Right ventricle myocardium inferior (tissue), 1 donor: ENCODE measurements at places on chromosomes 2 and 18. TPM values are rescaled to one million over a fixed set of nuclear protein-coding genes. Genes with fewer than 3 reads are reported as not detected.

GRCh38 chr2:127423478-127423843 lies 5.2 kb downstream of the PROC start:
- DNase-seq, result no peak

DNA sequence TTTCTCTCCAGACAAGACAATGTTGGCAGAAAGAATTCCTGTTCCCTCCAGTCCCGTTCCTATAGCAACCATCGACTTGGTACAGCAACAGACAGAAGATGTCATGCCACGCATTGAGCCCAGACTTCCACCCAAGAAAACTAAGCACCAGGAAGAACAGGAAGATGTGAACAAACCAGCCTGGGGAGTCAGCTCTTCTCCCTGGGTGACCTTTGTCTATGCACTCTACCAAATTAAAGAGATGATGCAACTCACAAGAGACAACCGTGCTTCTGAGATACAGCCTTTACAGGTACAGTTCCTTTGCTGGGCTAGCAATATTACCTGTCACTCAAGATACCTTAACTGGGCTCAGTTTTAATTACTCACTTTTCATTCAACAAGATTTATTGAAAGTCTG lies 37.1 kb downstream of the NEMP2 start:
- no peak for DNase-seq

GRCh38 chr2:233081731-233082221 lies 21.6 kb downstream of the INPP5D start:
- DNase-seq, result no peak

- DNase-seq, result peak; percentile 70
These were observed 11.4 kb downstream of the SNED1 start for GRCh38 chr2:241009601-241010530.

DNA sequence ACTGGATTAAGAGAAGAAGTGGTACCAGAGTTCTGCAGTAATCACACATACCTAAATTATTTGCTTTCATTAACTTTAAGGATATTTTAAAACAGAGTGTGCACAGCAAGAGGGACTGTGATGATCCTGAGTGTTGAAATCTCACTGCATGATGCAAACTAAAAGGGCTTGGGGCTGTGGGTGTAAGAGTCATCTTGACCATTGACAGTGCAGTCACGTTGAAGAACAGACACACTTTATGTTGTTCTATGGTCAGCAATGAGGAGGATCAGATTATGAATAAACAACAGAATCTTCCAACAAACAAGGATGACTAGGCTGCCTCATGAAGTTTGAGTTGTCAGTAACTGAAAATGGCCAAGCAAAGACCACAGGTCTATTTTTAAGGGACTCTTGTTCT lies 87.2 kb upstream of the GALNT5 start:
- no peak for DNase-seq

DNA sequence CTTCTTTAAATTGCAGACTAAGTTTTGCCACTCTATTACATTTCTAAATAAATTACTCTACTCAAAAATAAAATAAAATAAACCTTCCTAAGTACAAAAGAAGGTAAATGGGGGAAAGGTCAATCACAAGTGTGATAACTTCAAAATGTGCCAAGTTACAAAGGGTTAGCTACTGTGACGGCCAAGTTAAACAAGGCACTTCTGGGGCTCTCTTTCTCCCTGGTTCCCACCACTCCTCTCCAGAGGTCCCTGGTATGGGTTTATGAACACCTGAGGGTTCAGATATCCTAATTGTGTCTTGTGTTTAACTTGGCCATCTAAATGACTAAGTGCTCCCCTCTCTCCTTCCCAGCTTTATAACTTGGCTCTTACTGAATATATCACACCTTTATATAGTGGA lies 5.4 kb downstream of the ZNF521 start:
- no peak for DNase-seq

DNA sequence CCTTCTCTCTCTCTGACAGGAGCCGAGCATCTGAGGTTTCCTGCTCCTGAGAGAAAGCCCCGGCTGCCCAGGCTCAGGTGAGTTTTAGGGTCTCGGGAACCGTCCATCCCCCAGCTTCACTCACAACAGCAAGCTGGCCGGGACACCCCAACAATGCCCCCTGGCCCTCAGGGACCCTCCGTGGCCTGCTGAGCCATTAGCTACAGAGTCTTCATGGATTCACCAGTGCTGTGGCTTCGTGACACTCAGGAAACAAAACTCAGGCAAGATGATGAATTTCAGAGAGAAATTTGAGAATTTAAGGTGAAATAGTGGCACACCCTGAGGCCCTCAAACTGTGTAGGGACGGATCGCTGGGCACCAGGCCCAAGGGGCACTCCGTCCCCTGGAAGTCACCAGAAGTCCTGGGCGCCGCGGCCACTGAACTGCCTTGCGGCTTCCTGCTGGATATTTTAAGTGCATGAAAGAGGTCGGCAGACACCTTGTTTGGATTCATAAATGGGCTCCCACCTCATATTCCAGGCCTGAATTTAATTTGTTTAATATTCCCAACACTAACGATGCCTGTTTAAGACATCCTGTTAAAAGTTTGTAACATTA lies 368.3 kb upstream of the SALL3 start:
- DNase-seq, result no peak

DNA sequence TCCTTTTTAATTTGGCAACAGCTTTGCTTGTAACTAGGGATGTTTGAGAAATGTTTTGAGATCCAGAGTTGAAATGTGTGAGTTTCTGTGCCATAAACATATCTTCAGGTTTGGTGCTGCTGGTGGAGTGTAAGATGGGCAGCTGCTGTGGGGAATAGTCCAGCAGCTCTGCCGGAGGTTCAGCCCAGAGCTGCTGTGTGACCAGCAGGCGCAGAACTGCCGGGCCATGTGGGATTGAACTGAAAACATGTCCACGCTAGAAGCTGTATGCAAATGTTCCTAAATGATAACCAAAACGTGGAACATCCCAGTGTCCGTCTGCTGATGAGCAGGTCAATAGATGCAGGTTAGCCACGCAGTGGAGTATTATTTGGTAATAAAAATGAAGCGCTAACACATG lies 99.6 kb downstream of the DGKD start:
- no peak for DNase-seq

DNA sequence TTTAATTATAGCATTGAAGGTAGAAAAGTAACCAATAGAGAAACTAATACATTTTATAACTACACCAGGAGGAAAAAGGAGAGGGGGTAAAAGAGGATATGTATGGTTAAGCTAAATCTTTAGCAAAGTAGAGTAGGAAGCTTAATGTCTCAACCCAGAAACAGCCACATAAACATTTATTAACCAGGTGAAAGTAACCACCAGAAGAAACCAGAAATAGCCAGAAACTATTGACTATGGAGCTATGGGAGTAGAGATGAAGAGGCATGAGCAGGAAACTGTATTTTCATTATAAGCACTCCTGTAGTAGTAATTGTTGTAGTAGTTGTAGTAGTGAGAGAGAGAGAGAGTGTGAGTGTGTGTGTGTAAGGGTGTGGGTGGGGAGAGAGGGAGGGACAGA lies 617.5 kb upstream of the CHAC2 start:
- no peak for DNase-seq

DNA sequence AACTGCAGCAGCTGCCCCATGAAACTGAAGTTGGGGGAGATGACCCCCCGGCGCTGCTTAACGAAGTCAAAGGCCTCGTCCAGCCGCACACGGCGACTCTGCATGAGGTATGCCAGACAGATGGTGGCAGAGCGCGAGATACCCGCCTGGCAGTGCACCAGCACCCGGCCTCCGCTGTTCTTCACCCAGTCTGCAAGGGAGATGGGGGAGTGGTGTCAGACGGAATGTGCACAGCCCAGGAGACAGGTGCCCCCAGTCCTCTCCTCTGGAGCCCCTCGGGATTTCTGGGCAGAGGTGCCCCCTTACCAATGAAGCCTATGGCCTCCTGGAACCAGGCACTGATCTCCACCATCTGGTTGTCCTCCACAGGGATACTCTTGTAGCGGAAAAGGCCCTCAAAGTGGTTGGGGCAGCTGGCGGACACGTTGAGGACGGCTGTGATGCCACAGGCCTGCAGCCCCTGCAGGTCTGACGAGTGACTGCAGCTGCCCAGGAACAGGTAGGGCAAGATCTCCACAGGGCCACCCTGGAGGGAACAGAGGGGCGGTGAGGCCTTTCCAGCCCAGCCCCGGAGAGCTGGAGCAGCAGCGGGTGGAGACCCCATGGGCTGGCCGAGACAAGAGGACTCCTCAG lies 1.3 kb downstream of the DUSP2 start:
- no peak for DNase-seq

- DNase-seq, result no peak
These were observed 43.7 kb downstream of the MYO7B start for GRCh38 chr2:127579231-127579630.

- DNase-seq, result no peak
These were observed 390.3 kb upstream of the GALNT5 start for GRCh38 chr2:156867201-156867600.

- DNase-seq, result no peak
These were observed 576.9 kb downstream of the CMPK2 start for GRCh38 chr2:6288791-6289190.

GRCh38 chr2:6919901-6920742 lies 2.9 kb downstream of the RNF144A start:
- DNase-seq, result no peak

DNA sequence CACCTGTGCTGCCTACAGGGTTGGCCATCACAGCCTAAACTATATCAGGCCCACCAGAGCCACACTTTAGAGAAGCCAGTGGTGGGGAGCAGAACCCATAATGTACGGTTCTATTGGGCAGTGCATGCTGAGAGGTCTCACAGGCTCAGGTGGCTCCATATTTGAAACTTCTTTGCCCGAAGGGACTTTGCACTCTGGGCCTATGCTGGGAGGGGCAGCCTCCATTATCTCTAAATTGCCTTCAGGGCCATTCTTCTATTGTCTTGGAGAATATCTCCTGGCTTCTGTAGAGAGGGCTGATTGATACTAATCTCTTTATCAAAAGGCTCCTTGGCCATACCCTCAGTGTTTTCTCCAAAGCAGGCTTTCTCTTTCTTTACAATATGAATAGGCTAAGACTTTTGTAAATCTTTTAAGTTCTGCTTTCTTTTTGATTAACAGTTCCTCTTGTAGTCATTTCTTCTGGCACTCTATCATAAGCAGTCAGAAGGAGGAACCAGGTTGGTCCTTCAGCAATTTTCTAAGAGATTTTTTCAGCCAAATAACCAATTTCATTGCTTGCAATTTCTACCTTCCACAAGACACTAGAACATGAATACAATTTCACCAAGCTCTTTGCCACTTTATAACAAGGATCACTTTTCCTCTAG lies 44.5 kb downstream of the RPE start:
- no peak for DNase-seq

- DNase-seq, result no peak
These were observed 369.1 kb downstream of the ZNF521 start for GRCh38 chr18:24982831-24983230.

GRCh38 chr2:133424876-133425275 lies 143.4 kb downstream of the NCKAP5 start:
- no peak for DNase-seq

- no peak for DNase-seq
These were observed 259.7 kb downstream of the LPIN1 start for GRCh38 chr2:12005886-12006681.

DNA sequence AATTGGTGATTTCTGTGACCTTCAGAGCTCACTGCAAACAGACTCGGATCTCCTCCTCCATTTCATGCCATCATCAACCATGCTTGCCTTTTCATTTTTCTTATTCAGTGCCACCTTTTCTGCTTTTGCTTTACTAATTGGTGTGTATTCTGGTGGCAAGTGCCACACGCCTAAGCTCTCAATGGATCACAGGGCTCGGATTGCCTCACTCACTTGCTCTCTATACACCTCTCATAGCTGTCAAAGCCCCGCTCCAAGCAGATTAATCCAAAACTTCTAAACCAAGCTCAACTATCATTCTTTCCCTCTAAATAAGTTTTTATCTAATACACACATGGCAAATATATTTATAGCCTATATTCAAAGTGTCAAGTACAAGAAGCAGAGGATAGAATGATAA lies 86.4 kb downstream of the PLEKHM3 start:
- DNase-seq, result no peak

GRCh38 chr2:108707300-108707699 lies 12.0 kb upstream of the RANBP2 start:
- no peak for DNase-seq

DNA sequence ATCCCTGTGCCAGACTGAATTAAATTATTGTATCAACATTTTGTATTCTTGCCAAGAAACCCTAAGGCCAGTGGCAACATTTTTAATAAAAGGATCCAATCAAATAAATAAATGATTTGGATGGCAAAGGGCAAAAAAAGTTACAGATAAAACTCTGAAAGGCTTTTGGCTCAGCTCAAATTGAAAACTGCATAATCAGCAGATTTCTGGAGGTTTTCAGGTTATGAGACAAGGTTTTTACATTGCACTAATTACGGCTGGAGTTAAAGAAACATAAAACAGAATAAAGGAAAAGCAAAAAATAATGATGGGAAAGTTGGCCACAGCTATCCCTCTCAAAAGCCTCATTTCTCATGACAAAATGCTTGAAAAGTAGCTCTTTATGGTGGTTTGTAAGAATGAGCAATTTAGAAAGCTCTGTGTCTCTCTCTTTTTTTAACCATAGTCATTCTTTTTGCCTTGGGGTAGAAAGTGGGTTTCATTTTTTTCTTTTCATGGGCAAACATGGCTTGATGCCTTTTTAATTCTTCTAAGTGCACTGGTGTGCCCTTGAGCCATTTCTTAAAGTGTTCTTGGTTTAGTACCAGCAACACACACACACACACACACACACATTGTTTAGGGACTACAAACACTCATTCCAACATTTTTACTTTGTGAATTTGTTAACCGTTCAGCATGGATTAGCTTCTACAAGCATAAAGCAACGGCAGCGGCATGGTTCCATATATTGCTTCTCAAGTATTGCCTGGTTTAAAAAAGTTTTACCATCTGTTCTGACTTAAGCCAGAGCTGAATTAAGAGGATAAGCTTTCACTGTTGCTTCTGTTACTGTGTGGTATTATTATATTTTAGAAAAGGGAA lies 747.1 kb upstream of the FSHR start:
- no peak for DNase-seq

DNA sequence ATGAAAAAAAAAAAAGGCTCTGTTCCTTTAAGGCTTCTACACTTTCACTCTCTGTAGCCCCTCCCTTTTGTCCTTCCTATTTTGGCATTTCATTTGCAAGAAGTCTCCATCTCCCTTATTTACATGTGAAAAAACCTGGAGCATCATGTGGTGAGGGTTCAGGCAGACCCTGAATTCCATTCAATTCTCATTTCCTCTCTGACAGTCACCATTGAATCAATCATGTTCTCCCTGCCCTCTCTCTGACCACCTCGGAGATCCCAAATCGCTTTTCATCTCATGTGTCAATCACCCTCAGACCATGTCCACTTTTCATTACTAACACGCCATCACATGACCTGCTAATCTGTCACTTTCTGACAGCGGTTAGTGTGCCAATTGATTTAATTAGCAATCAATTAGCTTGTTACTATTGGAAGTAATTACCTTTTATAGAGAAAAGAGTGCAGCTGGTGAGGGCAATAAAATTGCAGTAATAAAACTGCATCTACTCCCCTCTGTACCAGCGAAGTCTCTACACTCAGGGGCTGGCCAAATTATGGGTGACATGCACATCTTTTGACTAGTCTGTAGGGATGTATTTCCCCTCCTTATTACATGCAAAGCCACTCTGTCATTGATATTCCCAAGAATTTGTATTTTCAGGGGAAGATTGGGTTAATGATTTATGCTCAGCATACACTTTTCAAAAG lies 317.4 kb downstream of the EN1 start:
- DNase-seq, result no peak

- DNase-seq, result no peak
These were observed 270.9 kb upstream of the TCF4 start for GRCh38 chr18:55858661-55859515.

The GREB1 gene
- 11.4 TPM for total RNA-seq

The SMAD2 gene
- total RNA-seq, result 80.2 TPM

The ASPRV1 gene
- total RNA-seq, result 0.81 TPM

The MPV17 gene
- 48.0 TPM for total RNA-seq

The STAT4 gene
- total RNA-seq, result 0.76 TPM

The ANKRD23 gene
- total RNA-seq, result 12.7 TPM

The APOB gene
- 12.5 TPM for total RNA-seq

The EML6 gene
- 0.16 TPM for total RNA-seq
